HL-60 (cell line): ENCODE measurements at places on chromosomes 13 and 19.

- no peak for DNase-seq
These were observed 5.7 kb downstream of the PGPEP1 start for GRCh38 chr19:18346091-18346490.

DNA sequence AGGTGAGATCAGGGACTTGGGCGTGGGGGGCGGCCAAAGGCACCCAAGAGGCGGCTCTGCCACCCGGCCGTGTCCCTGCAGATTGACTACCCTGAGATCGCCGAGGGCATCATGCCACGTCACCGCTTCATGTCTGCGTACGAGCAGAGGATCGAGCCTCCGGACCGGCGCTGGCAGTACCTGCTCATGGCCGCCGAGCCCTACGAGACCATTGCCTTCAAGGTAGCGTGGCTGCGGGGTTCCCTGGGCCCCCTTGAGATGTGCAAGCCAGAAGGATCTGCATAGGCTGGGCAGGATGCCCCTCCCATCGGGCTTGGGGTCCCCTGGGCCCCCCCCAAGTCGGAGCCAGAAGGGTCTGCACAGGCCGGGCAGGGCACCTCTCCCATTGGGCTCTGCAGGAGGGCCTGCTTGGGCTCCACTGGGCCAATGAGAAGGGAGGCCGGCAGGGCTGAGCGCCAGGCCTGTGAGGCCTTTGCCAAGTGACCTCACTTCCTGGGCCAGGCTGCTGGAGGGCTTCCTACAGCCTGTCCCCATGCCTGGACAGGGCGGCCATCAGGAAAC is 2.2 kb upstream of the AMH start:
- no peak for DNase-seq

DNA sequence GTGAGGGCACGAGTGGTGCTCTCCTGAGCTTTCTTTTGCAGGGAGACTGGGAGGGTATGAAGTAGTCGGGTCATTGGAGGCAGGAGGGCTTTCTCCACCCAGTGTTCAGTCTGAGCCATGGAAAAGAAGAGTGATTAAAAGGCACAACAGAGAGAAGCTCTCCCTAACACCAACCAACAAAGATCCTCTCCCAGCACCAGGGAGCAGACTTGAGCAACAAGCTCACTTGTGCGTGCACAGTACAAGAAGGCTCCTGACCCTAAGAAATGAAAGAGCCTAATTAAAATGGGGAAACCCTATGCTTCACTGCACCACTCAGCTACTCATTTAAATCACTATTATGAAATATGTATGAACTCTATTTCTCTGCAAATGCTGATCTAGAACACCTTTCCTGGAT is 276.3 kb upstream of the SOX21 start:
- no peak for DNase-seq

DNA sequence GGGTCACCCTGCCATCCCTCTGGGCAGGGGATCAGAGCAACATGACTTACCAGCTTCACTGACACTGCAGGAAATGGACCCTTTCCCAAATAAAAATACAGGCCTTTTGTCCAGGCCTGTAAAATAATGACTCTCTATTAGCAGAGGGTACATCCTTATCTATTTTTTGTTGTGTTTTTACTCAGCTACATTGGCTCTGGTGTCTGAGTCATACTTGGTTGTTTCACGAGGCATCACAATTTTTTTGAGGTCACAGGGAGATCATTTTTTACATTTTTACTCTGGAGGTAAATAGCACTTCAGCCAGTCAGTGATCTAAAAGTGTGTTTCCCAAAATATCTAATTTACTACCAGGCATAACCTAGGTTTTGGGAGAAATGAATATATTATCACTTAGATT is 6.9 kb upstream of the HTR2A start:
- no peak for DNase-seq

- no peak for DNase-seq
These were observed 24.1 kb downstream of the RFX2 start for GRCh38 chr19:6086068-6086788.

DNA sequence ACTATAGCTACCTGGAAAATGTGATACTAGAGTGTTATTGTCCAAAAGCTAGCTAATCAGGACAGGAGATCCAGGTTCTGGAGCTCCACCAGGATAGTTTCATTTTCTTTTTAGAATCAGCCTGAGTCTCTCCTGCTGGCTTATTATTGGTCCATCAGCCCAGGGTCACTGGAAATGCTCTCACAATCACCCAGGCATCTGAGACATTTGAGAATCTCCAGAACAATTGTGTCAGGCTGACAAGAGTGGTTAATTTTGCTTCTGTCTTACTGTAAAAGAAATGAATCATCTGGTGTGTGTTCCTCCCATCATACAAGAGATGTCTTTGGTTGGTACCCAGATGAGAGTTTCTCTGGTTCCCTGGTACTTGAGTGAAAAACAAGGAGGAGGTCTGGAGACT is 43.6 kb upstream of the ZNF681 start:
- no peak for DNase-seq
